ENCODE measurements at places on chromosomes 5 and 9.

GRCh38 chr9:131968632-131969031, 111.0 kb downstream of the MED27 start:
- DNase-seq = no peak

DNA sequence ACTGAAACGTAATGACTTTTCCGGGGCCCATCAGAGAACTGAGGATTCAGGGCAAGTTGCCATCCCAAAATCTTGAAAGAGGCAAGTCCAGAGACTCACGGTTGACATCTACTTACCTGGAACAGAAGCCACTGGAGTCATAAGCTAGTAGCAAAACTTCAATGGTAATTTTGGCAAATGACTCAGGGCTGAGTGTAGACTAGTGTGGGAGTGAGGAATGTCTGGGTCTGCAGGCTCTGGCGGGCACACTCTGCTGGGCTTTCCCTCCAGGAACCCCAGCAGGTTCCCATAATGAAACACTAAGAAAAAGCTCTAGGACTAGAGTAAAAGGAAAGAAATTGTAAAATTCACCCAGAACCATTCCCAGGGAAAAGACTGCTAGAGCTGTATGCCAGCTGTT, 122.9 kb upstream of the NFIL3 start:
- no peak for DNase-seq

GRCh38 chr9:97985058-97985861, 2.1 kb downstream of the ANP32B start:
- DNase-seq = no peak

DNA sequence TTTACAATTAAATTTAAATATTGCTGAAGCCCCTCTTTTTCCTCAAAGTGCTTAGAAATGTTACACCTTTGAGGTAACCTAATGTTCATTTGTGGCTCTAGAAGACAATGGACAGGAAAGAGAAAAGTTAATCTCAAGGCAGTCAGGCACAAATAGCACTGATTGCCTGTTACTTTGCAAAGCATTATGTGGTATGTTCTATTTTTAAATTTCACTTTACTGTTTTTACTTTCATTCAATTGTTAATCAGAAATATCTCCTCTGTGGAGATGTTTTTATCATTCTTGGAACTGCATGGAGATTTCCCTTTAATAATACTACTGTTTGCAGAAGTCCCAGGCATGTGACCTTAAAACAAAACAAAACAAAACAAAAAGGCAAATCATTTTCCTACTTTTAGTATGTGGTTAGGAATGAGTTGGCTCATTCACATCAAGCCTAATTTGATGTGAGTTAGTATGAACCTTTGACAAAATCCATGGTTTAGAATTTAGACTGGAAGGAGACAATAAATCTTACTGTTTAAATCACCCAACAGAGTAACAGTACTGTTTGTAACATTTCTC, 67.5 kb downstream of the CWC27 start:
- no peak for DNase-seq

DNA sequence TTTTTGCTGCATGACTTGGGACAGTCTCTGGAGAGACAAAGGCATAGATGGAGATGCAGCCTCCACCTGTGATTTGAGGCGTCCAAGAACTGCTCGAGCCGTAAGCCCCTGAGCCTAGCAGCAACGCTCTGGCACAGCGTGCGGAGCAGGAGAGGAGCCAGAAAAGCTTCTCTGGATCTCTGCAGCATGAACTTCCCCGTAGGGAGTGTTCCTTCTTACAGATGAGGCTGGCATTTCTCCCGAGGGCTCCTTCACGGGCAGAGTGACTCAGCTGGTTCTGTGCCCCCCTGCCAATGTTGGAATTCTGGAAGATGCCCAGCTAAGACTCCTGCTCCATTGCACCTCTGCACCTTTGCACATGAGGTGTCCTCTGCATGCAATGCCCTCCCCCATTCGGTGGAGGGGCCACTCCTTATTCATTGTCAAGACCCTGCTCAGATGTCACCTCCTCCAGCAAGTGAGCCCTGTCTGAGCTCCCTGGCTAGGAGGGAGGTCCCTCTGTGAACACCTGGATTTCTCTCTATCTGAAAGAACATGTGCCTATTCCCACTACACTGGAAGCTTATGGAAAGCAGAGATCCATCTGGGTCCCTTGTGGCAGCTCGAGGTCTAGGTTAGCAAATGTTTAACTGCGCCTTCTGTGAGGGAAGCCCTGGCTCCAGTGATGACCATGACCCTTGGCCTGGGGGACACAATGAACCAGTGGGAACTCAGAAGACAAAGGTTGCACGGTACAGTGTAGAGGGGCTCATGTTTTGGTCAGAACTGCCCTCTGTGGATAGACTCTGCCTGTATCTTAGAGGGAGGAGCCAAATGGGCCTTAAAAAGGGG, 39.6 kb downstream of the SH3PXD2B start:
- no peak for DNase-seq
